ENCODE measurements at places on chromosomes 4 and X. TPM values are rescaled to one million over a fixed set of nuclear protein-coding genes. Genes with fewer than 3 reads are reported as not detected.

IKBKG gene
- total RNA-seq = 56.0 TPM

TENM3 gene
- not detected for total RNA-seq

ADGRG4 gene
- total RNA-seq = not detected

EVC gene
- total RNA-seq = 1.7 TPM

LANCL3 gene
- total RNA-seq = 0.29 TPM

DNA sequence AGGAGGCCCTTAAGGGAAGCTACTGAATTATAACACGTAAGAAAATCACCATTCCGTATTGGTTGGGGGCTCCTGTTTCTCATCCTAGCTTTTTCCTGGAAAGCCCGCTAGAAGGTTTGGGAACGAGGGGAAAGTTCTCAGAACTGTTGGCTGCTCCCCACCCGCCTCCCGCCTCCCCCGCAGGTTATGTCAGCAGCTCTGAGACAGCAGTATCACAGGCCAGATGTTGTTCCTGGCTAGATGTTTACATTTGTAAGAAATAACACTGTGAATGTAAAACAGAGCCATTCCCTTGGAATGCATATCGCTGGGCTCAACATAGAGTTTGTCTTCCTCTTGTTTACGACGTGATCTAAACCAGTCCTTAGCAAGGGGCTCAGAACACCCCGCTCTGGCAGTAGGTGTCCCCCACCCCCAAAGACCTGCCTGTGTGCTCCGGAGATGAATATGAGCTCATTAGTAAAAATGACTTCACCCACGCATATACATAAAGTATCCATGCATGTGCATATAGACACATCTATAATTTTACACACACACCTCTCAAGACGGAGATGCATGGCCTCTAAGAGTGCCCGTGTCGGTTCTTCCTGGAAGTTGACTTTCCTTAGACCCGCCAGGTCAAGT lies 6.9 kb upstream of the MSANTD1 start:
- no peak for DNase-seq

DNA sequence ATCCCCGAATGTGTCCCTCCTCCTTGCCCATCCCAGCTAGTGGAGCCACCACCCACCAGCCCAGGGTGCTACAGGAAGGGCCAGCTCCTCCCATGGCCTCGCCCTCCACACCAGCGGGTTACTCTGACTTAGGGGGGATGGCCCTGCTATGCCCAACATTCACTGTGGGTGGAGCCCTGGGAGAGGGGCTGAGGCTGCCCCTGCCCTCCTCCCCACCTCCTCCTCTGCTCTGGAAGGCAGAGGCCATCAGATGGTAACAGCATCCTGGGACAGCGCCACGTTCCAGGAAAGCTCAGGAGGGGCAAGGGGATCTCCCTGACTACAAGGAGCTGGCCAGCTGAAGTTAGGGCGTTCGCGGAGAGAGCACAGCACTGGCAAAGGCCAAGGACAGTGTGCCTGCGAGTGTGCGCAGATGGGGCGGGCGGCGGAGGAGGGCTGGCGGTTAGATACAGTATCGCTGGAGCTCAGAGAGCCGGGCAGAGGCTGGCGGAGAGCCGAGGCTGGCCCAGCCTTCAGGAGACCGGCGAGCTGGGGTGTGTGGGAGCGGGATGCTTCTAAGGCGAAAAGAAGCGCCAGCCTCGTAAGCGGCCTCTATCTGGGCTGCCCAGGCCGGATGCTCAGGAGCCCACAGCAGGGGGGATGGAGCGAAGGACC lies 1.5 kb downstream of the JAKMIP1 start:
- peak; percentile 42 for DNase-seq

GRCh38 chr4:121187206-121187605 lies 23.1 kb upstream of the TNIP3 start:
- DNase-seq = no peak

GRCh38 chr4:6563935-6564645 lies 10.9 kb upstream of the MAN2B2 start:
- DNase-seq = no peak

- DNase-seq = no peak
These were observed 108.0 kb downstream of the CHIC2 start for GRCh38 chr4:53956454-53956853.

DNA sequence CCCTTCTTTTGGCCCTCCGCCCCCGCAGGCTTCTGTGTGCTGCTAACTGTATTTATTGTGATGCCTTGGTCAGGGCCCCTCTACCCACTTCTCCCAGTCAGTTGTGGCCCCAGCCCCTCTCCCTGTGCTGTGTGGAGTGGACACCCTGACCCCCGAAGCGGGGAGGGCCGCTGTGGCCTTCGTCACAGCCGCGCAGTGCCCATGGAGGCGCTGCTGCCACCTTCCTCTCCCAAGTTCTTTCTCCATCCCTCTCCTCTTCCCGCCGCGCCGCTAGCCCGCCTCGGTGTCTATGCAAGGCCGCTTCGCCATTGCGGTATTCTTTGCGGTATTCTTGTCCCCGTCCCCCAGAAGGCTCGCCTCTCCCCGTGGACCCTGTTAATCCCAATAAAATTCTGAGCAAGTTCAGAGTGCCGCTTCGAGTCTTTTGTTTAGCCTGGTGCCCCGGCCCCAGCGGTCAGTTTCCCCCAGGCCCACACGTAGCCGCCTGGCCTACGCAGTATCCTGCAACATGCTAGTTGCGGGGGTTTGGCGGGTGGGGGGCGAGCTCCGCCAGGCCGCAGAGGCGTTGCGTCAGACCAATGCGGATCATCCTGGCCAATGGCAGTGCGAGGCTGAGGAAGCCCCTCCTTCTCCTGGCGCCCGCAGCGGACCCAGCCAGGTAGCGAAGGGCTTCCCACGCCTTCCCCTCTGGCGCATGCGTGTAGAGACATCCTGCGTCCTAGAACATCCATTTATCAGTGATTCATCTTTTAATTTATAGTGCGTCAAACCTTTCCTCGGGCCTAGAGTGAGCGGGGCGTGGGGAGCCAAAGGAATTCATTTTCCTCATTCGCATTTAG lies 5.6 kb upstream of the KANTR start:
- DNase-seq = peak; percentile 73

DNA sequence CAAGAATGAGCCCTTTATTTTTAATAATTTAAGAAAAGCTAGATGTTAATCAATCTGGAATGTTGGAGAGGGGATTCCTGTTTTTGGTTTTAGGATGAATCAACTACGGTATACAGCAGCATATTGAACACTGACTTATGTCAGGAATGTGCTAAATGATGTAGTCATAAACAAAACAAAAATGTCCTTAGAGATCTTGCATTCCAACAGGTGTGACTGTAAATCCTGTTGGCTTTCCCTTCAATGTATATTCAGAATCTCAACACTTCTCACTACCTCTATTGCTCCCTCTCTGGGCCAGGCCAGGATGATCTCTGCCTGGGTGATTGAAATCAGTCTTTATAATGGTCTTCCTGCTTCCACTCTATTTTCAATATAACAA lies 37.8 kb upstream of the BDH2 start:
- no peak for DNase-seq

- no peak for DNase-seq
These were observed 130.0 kb downstream of the ZAR1 start for GRCh38 chr4:48620093-48620492.

GRCh38 chrX:151488677-151489076 lies 74.8 kb upstream of the PASD1 start:
- DNase-seq = peak; percentile 22
